Thyroid gland (tissue), 4 donors: ENCODE measurements at places on chromosomes 4 and X.

- DNase-seq: no peak
These were observed 35.9 kb downstream of the HMX1 start for GRCh38 chr4:8835521-8836365.

DNA sequence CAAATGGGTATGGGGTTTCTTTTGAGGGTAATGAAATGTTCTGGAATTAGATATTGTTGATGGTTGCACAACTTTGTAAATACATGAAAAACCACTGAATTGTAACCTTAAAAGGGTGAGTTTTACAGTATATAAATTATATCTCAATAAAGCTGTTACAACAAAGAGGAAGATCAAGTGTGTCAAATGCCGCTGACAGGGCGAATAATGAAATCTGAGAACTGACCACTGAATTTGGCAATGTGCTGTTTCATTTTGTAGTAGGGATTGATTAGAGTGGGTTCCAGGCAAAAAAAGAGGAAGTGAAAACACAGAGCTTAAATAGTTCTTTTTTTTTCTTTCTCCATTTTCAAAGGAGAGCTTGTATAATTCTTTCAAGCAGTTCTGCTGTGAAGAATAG, 161.1 kb upstream of the NAP1L5 start:
- DNase-seq: no peak

- DNase-seq: no peak
These were observed 137.7 kb upstream of the TENT5D start for GRCh38 chrX:80282535-80282934.

DNA sequence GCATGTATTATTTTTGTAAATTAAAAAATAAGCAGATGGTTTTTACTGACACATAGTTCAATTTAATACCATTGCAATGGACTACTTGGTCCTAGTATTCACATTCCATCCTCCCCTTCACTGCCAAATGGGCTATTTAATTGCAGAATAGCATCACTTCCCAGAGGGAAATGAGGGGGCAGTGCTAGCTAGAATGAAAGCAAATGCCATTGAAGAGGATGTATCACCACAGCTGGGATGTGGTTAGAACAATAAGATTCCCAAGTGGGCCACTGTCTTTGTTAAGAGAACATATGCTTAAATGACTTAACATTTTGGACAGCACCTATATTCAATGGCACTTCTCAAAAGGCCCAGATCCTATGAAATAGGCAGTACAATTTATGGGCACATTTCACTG, 224.7 kb downstream of the RBMX2 start:
- DNase-seq: no peak

- DNase-seq: no peak
These were observed 23.8 kb downstream of the VCX2 start for GRCh38 chrX:8147226-8147625.

- DNase-seq: no peak
These were observed 3.0 kb upstream of the CT47C1 start for GRCh38 chrX:119069762-119070161.

- no peak for DNase-seq
These were observed 125.1 kb downstream of the FGF16 start for GRCh38 chrX:77572322-77572721.

- no peak for DNase-seq
These were observed 1047.2 kb downstream of the GLUD2 start for GRCh38 chrX:122094611-122095010.

DNA sequence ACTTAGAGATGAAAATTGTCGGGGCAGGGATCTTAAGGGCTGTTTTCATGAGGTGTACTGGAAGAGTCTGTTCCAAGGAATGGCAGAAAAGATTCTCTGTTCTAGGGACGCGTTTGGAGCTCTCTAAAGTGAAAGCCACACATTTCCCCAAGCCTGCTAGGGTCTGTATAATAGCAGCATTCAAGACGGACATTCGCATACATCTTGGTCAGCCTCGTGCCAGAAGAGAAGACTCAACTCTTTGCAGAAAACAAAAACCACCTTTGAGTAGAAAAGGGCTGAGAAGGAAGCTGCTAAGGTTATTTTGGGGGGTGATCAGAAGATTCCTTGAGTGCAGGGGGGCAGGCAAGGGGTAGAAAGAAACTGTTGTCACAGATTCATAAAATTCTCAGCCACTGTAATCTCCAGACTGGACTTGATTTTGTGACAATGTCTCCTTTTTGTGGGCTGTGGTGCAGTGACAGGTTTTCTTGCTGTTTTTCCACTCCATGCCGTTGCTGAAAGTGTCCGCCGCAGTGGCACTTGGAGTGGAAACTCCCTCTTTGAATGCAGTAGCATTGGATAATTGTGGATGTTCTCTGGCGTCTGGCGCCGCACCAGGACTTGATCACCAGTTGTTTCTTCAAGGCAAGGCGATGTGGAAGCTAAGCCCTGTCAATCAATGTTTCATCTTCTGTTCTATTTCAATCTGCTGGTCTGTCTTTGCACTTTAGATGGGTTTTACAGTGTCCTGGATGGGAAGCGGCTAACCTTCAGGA, 2.9 kb downstream of the GYG2 start:
- DNase-seq: no peak

DNA sequence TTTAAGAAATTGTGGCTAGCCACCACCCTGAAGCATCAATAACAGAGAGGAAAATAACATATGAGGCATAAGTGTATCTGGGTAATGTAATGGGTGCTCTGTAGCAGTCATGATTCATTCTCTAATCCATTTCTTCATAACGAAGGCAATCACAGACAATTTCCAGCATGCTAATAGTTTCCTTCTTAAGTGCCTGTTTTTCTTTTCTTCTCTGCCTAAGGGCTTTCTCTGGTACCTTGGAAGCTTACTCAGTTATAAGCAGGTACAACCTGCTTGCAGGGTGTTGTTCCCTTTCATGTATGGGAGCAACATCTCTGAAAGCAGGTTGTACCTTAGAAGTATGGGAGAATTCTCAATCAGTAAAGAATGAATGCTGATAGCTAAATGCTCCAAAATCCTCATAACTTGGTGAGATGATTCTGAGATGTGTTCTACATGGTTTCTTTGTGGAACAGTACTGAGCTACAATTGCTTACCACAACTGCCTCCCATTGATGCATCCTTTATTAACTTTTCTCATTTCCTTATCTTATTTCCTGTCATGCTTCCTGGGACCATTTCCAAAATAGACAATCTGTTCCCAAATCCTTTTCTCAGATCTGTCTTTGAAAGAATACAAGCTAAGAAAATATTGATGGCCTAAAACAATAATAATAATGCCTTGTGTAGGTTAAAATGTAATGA, 247.6 kb downstream of the PAPSS1 start:
- no peak for DNase-seq

GRCh38 chr4:173398779-173399415, at the start of gene SCRG1:
TSS of gene SCRG1 (minus strand) at chr4:173399116. CDS start at chr4:173391414, 7,702 bp downstream.
- no peak for DNase-seq

DNA sequence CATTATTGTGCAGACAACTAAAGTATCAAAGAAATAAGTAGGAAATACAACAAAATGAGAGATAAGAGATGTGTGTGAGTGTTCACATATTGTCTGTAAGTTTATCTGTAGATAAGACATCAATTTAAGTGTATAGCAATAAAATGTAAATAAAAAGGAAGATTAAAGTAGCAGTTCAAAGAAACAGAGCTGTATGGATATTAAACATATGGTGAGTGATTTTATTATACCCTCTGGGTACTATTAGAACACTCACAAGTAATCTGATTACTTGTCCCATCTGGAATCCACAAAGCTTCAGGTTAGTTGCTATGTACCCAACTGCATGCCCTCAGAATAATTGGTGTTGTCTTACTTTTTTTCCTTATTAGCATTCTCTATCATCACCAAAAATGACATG, 747.9 kb upstream of the ADGRL3 start:
- DNase-seq: no peak

- no peak for DNase-seq
These were observed 9.9 kb upstream of the GPM6B start for GRCh38 chrX:13826770-13827169.

GRCh38 chr4:8296491-8296890, 26.9 kb downstream of the HTRA3 start:
- no peak for DNase-seq

- no peak for DNase-seq
These were observed 132.0 kb downstream of the TBL1X start for GRCh38 chrX:9596837-9597236.

GRCh38 chr4:129364747-129365452, 268.9 kb downstream of the C4orf33 start:
- DNase-seq: peak; percentile 19

DNA sequence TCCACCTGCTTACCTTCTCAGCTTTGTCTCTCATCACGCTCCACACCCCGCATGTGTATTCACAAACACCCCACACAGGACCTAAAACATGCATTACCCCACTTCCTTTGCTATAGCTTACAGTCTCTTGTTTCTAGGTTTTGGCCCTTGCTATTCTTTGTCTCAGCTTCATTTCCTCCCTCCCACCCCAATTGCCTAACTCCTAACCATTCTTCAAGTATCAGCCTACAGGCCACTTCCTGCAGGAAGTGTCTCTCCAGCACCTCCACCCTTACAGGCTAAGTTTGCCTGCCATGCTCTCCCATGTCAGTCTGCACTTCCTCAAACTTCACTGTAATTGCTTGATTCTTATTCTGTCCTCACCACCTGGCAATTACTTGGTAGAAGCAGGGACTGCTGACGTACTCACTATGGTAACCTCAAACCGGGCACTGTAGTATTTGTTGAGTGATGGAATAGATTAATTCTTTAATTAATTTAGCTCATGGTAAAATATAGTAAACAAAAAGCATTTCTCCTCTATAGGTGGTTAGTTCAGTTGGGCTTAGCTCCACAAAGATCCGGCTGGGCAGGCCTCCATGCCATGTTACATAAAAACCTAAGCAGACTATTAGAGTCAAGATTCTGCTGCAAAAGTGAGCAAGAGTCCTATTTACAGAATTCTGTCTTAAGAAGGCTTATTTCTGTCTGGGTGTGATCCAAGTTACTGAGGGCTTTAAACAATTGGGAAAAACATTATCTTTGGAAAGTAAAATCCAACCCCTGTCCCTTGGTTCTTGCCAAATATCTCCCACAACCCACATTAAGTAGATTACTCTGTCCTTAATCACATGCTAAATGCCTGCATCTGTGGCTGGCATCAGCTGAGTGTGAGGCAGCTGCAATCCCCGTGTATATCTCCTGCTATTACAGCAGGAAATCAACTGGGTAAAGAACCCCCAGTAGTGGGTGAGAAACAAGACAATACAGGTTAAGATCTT, 124.7 kb upstream of the CPEB2 start:
- no peak for DNase-seq

DNA sequence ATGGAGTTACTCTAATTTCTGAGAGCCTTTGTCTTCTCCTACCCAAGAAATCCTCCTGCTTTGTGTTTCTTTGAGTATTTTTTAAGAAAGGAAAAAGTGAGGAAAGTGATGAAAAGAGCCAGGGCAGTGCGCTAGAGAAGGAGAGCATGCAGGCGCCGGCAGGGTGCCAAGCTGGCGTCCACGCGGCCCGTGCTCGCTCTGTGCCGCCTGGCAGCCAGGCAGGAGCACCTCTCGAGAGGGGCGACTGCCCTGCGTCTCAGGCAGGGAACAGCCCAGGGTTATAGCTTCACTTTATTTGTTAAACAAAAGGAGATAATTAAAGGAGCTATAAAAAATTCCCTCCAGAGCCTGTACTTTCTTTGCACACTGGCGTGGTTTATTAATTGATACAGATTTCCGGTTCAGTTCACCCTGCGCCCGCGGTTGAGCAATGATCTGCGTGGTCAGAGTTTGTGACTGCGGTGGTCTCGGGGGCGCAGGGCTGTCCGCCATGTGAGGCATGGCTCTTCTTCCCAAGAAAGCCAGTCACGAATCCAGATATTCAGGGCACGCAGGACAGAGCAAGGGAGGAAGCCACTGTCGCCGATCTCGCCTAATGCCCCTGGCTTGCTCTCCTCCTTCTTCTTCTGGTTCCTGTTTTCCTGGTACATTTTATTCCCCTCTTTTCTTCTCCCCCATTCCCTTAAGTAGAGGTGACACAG, 110.8 kb upstream of the PAQR3 start:
- no peak for DNase-seq

DNA sequence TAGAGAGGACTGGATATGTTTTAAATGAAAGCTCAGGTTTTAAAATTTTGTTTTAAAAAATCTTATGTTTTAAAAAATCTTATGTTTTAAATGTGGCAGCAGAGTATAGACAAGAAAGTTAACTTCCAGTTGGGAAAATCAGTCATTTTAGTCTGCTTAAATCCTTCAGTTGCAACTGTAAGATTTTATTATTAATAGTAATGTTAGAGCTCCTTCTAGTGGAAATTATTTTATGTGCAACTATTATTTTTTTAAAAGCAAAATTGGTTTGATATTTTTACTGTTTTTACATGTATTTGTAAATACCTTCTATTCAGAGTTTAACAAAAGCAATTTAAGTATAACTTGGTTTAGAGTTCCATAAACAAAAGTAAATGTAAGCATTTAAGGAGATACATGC, 8.5 kb upstream of the NUDT6 start:
- DNase-seq: no peak

GRCh38 chrX:153703036-153703370, 15.3 kb downstream of the SLC6A8 start:
- DNase-seq: no peak

DNA sequence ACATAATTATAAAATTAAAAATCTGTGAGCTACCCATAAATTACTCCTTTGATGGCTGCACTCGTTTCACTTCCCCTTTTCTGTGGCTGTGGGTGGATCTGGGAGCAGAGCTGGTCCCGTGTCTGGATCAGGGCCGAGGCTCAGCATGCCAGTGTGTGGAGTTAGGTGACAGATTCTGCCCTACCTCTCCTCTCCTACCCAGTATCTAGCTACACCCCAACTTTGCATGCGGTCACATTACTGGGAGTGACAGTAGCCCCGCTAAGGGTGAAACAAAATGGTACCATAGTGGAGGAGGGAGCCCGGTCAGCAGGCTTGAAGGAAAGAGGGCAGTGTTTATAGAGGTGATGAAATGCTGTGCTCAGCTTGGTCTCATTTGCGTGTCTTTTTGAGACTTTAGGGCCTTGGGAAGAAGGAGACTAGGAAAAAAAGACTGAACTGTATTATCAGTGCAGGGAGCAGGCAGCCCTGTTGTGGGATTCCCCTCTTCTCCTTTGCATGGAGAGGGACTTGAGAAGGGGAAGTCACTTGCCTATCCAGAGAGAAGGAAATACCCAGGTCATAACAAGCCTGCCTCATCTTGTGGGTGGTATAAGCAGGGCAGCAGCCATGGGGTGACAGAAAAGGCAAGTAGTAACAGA, 48.4 kb downstream of the ARHGAP10 start:
- no peak for DNase-seq
